K562 (cell line): ENCODE measurements at places on chromosomes 11 and 22. TPM values are rescaled to one million over a fixed set of nuclear protein-coding genes. Genes with fewer than 3 reads are reported as not detected.

- H3K27ac ChIP-seq, result no peak overlapping the region
- H3K4me3 ChIP-seq, result no peak overlapping the region
- no peaks in the 10 kb centered on the region for H3K4me1 ChIP-seq
- H3K27me3 ChIP-seq, result peaks cover 17% of the 10 kb centered on the region
- no peaks in the 10 kb centered on the region for H3K36me3 ChIP-seq
These were observed 87.2 kb downstream of the C11orf91 start for GRCh38 chr11:33613404-33613803.

- no peak overlapping the region for H3K4me3 ChIP-seq
- H3K36me3 ChIP-seq, result peaks cover 85% of the 10 kb centered on the region
- no peak overlapping the region for H3K27ac ChIP-seq
- no peak for DNase-seq
- no peaks in the 10 kb centered on the region for H3K27me3 ChIP-seq
These were observed 25.2 kb downstream of the GTF2H1 start for GRCh38 chr11:18347471-18348125.

- no peak overlapping the region for H3K4me3 ChIP-seq
- H3K36me3 ChIP-seq, result no peaks in the 10 kb centered on the region
- H3K27me3 ChIP-seq, result no peaks in the 10 kb centered on the region
These were observed 23.3 kb upstream of the OR9Q2 start for GRCh38 chr11:58165504-58166106.

DNA sequence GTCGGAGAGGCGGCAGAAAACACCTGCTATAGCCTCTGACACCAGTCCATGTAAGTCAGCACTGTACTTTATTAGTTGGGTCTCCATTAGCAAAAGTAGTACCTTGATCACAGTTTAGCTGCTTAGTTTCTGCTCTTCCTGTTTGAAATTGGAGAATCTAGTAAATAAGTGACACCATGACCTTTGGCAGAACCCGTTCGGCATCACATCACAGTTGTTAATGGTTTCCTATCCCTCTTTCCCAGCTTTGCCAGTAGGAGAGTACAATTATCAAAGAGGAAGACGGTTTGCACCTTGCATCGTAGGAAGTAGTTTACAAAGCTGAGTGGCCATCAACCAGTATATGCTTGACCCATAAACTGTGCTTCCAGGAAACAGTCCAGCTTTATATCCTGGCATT lies 101.8 kb downstream of the TRIM44 start:
- H3K4me3 ChIP-seq, result no peak overlapping the region
- no peak for DNase-seq
- H3K36me3 ChIP-seq, result no peaks in the 10 kb centered on the region
- H3K4me1 ChIP-seq, result no peaks in the 10 kb centered on the region
- no peaks in the 10 kb centered on the region for H3K27me3 ChIP-seq
- H3K27ac ChIP-seq, result no peak overlapping the region

- H3K4me3 ChIP-seq, result no peak overlapping the region
- no peaks in the 10 kb centered on the region for H3K27me3 ChIP-seq
- H3K4me1 ChIP-seq, result peaks cover 13% of the 10 kb centered on the region; the same call in 2 of the 3 replicates
- H3K36me3 ChIP-seq, result no peaks in the 10 kb centered on the region
- H3K27ac ChIP-seq, result no peak overlapping the region
These were observed 32.1 kb upstream of the SOX10 start for GRCh38 chr22:38016182-38017151.

GRCh38 chr11:133844217-133844616 lies 1.1 kb downstream of the SPATA19 start:
- DNase-seq, result no peak
- no peaks in the 10 kb centered on the region for H3K27me3 ChIP-seq
- no peak overlapping the region for H3K27ac ChIP-seq
- H3K4me1 ChIP-seq, result no peaks in the 10 kb centered on the region

DNA sequence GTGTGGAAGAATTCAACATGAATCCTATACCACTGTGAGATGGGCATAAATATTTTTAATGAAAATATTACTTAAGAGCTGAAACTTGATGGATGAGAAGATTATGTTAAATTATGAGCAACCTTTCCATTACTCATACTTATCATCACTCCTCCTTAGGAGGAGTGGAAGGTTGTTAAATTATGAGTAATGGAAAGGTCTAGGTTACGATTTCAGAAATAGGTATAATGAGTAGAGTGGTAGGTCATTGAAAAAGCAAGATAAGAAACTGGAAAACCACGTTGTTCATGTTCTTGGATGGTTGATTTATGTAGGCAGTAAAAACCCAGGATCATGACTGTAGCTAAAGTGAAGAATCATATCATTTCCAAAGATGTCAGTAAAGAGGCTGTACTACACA lies 973.2 kb upstream of the RAG2 start:
- no peaks in the 10 kb centered on the region for H3K27me3 ChIP-seq
- H3K27ac ChIP-seq, result no peak overlapping the region
- no peak overlapping the region for H3K4me3 ChIP-seq
- no peaks in the 10 kb centered on the region for H3K4me1 ChIP-seq

The ACTN3 gene
- total RNA-seq, result not detected in 2 replicates

The FXYD2 gene
- total RNA-seq, result 0.29 TPM in 1 of 2 replicates, not detected in the other

The CHRM4 gene
- 0.89 and 1.0 TPM in 2 replicates for total RNA-seq

The CCDC88B gene
- total RNA-seq, result 11.9 and 13.0 TPM in 2 replicates

The HBB gene
- 0.72 and 1.5 TPM in 2 replicates for total RNA-seq

The SOX6 gene
- total RNA-seq, result 8.0 and 9.4 TPM in 2 replicates

The PGA4 gene
- not detected in 2 replicates for total RNA-seq

The CAPN5 gene
- 0.40 and 0.44 TPM in 2 replicates for total RNA-seq

The OR2AG2 gene
- total RNA-seq, result 0.42 and 0.55 TPM in 2 replicates
